ENCODE measurements at places on chromosomes 1 and 21.

GRCh38 chr1:2795926-2796325 is 5.6 kb downstream of the TTC34 start:
- no peak for DNase-seq

DNA sequence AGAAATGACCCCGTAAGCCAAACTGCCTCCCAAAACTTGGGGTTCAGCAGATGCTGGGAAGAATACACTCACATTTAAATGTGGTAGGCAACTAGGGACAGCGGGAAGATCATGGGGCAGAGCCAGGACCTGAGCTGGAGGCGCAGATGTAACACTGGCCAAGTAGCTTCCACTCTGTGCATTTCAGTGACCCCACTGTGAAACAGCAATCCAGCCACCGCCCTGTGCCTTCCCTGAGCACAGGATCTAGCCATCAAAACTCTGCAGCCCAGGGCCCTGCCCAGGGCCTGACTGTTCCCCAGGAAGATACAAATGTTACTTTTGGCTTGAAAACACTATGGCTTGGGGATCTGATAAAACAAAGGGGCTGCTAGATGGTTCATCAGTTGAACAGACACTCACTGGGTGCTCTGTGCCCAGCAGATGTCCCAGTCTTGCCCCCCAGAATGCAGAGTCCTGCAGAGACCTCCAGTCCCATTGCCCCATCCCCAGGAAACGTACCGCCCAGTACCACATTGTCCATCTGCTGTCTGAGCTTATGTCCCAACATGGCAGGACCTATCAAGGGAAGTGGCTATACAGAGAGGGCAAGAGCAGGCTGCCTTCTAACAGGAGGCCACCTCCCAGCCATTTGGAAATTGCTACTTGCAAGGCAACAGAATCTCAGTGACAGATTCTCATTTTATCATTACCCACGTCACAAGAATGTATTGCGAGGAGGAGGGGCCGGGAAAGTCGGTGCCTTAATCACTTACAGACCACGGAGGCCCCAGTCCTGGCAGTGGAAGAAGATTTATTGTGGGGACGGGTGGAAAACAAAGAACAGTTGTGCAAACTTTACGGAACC is 124.0 kb downstream of the DMRTB1 start:
- no peak for DNase-seq

GRCh38 chr21:25583370-25584130 is 23.7 kb downstream of the MRPL39 start:
- no peak for DNase-seq

DNA sequence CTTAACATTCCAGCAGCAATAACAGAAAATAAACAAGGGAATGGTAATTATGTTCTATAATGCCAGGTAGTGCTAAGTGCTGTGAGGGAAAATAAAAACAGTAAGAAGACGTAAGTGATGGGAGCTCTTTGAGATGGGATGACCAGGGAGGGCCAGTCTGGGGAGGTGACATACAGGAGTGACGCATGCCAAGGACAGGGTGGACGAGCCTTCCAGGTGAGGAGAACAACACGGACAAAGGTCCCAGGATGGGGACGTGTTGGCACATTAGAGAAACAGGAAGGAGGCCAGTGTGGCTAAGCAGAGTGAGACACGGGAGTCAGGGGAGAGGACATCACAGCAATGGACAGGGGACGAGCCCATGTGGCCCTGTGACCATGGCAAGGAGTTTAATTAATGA is 11.7 kb upstream of the LRRC52 start:
- DNase-seq = no peak

GRCh38 chr1:39269349-39269748 is 64.9 kb downstream of the MACF1 start:
- DNase-seq = no peak

- DNase-seq = no peak
These were observed 838.9 kb downstream of the USP25 start for GRCh38 chr21:16568661-16569060.

- DNase-seq = no peak
These were observed 3.2 kb downstream of the B3GALNT2 start for GRCh38 chr1:235500971-235501540.

GRCh38 chr1:223429313-223429731 is 36.1 kb downstream of the CCDC185 start:
- DNase-seq = no peak

DNA sequence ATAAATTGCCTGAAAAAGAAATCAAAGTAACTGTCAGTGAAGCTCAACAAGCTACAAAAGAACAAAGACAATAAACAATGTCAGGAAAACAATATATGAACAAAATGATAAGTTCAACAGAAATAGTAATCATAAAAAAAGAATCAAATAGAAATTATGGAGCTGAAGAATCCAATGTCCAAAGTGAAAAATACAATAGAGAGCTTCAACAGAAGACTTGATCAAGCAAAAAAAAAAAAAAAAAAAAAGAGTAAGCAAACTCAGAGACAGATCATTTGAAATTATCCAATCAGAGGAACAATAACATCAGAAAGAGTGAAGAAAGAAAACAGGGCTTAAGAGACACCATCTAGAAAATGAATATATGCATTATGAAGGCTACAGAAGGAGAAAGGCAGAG is 251.4 kb upstream of the SAMSN1 start:
- no peak for DNase-seq

DNA sequence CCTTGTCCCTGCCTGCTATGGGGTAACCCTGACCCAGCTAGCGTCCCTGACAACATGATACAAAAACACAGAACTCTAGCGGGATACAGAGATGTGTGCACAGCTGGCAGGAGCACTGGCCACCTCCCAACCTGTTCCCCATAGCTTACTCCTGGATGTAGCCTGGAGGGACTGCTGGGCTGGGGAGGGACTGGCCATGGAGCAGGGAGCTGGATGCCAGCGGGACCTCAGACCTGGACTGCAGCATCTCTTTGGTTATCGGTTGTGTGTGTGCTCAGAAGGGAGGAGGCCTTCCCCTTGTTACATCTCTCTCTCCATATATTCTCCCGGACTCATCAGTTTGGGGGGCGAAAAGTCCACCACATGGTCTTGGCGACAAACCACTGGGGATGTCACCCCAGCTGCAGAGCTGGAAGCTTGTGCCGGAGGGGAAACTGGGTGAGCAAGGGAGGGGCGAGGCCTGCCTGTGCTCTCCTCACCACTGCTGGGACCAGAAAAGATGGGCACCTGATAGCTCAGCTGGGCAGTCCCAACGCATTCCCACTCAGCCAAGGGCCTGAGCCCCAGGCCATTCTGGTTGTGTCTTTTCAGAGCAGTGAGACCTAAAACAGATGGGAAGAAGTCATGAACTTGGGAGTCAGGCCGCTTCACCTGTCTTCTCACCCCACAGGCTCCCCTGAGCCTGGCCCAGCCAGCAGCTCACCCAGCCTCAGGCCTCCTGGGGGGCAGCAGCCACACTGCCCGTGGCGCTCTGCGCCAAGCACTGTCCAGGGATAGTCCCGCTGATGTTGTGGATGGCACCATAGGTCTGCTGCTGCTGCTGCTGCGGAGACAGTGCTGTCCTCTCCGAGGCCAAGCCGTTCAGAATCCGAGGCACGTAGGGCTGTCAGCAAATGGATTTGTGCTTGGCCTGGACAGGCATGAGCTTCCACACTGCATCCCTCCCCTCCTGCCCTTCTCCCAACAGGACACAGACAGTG is 35.6 kb downstream of the TMEM63A start:
- no peak for DNase-seq

GRCh38 chr1:183841950-183842794 is 37.3 kb downstream of the RGL1 start:
- DNase-seq = no peak

DNA sequence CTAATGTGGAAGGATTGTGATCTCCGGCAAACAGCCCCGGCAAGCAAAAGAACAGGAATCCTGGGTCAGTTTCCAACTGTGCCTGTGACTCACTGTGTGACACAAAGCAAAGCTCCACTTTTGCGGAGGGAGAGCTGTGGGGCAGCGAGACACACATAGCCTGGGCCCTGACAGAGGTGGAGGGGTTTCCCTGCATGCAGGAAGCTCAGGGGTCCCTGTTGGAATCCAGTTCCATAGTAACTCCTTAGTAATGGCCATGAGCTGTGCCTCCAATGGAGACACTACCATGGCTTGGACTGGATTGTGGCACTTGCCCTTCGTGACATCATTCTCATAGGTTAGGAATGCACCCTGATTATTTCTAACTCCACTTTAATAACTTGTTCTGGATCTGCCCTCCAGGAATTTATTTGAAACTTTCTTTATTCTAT is 47.0 kb upstream of the ATF3 start:
- DNase-seq = no peak

GRCh38 chr1:226226601-226227000 is 3.1 kb downstream of the MIXL1 start:
- no peak for DNase-seq

DNA sequence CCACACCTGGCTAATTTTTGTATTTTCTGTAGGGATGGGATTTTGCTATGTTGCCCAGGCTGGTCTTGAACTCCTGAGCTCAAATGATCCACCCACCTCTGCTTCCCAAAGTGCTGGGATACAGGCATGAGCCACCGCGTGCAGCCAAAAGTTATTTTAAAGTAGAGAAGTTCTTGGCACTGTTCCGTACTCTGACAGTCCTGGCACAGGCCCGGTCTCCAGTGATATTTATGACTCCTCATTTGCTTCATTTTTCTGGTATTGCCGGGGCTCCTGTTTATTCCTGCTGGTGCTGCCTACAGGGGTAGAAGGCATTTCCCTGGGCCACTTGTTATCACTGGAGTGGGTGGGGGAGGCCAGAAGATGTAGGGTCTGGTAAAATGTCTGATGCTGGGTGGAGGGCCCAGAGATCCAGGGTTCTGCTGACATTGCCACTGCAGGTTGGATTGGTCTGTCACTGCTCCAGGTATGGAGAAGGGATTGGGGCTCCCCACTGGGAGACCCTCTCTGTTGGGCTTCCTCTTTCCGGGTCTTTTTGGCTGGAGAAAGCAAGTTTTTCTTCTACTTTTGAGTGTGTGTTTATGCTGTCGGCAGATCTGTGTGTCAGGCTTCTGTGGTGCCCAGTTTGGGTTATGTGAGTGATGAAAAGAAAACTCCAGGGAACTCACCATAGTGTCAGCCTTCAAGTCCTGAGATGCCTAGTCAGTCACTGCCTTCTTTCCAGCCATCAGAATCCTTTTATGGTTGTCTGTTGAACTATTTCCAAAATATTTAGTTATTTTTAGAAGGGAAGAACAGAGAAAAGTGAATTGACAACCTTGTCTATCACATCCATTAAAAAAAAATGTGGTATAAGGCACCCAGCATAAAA is 4.5 kb downstream of the MROH7 start:
- no peak for DNase-seq

DNA sequence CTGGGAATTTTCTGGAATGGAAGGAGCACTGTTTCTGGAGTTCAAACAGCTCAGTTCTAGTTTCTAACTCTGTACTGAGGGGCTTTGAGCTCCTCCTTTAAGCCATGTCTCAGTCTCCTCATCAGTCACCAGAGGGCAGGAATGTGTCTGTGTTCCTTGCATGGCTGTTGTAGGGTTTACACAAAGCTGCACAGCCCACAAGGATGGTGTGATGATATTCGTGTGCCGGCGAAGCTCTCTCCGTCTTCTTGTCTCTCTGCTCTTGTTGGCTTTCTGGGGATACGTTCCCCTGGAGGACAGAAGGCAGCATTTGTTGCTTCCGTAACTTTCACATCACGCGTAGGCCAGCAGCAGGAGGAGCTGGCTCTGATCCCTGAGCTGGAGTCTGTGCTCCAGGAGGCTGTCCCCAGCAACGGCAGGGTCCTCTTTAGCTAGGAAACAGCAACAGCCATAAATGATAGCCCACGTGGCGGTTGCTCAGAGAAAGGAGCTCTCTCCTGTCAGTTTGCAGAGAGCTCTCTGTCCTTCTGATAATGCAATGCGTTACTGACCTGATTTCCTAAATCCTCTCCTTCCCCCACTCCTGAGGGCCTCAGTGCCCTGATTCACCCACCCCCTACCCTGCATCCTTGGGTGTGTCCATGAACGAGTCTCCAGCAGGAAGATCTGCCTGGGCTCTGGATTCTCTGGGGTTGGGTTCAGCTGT is 189.2 kb upstream of the VAMP3 start:
- DNase-seq = no peak

DNA sequence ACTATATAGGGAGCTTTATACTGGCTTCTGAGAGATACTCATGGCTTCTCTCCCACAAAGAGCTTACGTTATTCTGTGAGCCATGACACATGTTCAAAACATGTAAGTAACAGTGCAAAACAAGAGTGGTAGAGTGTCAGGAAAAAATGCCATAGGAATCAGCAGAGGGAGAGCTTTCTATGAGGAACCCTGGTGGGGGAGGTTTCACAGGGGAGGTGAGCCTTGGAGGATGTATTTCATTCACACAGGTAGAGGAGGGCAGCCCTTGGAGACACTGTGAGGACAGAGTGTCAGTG is 72.7 kb upstream of the LYST start:
- no peak for DNase-seq

- no peak for DNase-seq
These were observed 132.5 kb upstream of the DPT start for GRCh38 chr1:168861421-168862004.

- DNase-seq = no peak
These were observed 62.9 kb upstream of the ZNF326 start for GRCh38 chr1:89931964-89932363.

DNA sequence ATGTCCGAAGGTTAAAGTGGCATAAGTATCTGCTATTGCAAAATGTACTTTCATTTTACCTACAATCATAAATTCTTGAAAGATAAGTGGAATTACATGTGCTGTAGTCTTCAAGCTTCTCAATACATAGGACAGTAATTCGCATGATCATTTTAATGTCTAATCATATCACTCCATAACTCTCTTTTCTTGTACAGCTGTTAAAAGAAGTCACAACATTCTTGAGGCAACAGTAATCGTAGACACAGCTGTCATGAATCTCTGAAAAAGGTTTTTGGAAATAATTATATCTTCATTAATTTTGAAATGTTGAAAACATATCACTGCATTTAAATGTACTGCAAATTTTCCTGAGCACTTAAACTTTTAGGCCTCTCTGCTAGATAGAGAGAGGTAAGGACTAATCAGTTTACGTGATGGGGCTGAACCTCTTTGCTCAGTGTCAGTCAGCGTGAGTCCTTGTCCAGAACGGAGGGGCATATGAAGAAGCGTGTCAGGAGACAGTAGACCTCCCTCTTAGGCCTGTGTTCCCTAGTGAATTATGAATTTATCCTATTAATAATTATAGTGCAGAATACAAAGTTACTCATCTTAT is 133.4 kb downstream of the NEK7 start:
- no peak for DNase-seq

DNA sequence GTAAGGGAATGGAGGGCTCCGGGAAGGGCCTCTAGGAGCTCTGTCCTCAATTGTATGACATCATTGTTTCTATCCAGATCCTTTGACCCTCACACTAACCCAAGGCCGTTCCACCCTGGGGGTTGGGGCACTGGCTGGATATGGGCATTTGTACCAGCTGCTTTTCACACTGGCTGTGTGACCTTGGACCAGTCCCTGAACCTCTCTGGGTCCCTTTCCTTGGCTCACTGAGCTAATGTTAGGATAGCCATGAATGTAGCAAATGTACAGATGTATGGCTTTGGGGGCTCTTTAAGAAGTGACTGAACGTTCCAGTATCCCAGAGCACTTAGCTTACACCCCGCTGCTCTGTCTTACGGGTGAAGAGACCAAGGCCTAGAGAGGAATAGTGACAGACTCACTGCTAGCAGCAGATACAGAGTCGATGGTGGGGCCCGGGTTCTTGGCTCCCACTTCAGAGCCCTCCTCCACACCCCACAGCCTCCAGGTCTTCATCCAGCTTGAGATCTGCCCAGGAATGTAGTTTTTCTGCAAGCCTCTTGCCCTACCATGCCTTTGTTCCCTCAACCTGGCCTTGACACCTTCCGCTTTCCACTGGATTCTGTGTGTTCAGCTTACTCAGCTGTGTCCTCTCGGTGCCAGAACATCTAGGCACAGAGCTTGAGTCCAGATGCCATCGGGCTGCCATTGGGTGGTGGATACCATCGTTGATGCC is 14.6 kb upstream of the UBL4B start:
- no peak for DNase-seq
